Stimulated activated CD4-positive, alpha-beta T cell treated with anti-CD3 and anti-CD28 coated beads, Interleukin-15, amount 100 ng/mL, for 24 hours (primary cell): ENCODE measurements at places on chromosomes 1 and 21.

- DNase-seq, result no peak
Observed at GRCh38 chr1:242081446-242081845, 82.5 kb upstream of the MAP1LC3C start.

- DNase-seq, result no peak
Observed at GRCh38 chr1:186046437-186047211, 312.4 kb downstream of the HMCN1 start.

DNA sequence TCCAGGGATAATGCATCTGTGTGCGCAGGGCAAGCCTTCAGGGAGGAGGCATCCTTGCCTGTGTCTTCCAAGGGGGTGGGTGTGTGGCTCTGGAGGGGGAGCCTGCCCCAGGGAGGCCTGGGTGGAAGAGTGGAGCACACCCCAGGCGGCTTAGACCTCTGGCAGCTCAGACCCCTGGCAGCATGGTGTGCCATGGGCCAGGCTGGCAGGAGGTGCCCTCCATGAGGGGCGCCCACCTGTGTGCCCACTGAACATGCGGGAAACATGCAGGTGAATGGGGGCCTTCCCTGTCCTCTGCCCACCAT, 1.1 kb upstream of the PANK4 start:
- DNase-seq, result no peak

DNA sequence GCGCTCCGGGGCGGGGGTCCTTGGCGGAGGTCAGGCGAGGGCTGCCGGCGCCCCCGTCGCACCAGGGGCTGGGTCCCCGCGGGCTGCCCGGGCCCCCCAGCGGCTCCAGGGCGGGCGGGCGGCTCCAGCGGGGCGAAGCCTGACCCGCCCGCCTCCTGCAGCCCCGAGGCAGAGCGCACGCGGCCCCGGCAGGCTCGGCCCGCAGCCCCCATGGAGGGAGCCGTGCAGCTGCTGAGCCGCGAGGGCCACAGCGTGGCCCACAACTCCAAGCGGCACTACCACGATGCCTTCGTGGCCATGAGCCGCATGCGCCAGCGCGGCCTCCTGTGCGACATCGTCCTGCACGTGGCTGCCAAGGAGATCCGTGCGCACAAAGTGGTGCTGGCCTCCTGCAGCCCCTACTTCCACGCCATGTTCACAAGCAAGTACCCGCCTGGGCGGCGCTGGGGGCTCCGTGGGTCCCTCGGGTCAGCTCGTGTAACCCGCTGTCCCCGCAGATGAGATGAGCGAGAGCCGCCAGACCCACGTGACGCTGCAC, 817 bp downstream of the KLHL17 start:
- no peak for DNase-seq

GRCh38 chr1:245748646-245749045, 593.9 kb downstream of the KIF26B start:
- no peak for DNase-seq

GRCh38 chr1:15513919-15514318, 10.1 kb downstream of the CASP9 start:
- DNase-seq, result no peak

DNA sequence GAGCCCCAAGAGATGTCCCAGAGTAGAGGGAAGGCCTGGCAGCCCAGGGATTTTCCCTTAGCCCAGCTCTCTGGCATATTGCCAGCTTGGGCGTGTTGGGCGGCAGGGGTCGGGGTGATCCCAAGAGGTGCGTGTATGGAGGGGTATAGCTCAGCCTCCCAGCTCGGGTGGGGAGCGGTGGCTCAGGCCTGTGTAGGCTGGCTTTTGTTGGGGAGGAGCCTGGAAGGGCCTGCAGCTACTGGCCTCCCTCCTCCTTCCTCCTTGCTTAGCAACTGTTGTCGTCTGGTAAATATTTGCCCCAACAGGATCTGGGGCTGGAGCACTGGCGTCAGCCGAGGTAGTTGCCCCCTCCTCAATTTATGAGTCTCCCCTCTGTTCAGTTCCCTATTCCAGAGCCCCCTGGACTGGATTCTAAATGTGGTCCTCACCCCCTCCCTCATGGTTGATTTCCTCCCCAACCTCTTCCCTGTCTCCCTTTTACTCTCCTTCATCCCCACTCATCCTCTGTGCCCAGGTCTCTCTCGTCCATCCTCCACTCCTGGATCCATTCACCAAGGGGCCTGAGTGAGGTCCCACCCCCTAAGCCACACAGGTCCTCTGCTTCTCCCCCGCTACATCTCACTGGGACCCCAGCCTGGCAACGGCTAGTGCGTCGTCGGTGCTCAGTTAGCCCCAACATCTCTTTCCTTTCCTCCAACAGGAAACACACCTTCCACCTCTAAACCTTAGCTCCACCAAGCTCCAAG, 10.3 kb upstream of the LMNA start:
- peak; percentile 39 for DNase-seq

GRCh38 chr1:52862666-52863458, 20.3 kb downstream of the ZYG11A start:
- no peak for DNase-seq

- no peak for DNase-seq
Observed at GRCh38 chr1:207578796-207579435, 66.0 kb upstream of the CR1L start.

- DNase-seq, result no peak
Observed at GRCh38 chr1:22827666-22828483, 117.2 kb downstream of the EPHB2 start.

DNA sequence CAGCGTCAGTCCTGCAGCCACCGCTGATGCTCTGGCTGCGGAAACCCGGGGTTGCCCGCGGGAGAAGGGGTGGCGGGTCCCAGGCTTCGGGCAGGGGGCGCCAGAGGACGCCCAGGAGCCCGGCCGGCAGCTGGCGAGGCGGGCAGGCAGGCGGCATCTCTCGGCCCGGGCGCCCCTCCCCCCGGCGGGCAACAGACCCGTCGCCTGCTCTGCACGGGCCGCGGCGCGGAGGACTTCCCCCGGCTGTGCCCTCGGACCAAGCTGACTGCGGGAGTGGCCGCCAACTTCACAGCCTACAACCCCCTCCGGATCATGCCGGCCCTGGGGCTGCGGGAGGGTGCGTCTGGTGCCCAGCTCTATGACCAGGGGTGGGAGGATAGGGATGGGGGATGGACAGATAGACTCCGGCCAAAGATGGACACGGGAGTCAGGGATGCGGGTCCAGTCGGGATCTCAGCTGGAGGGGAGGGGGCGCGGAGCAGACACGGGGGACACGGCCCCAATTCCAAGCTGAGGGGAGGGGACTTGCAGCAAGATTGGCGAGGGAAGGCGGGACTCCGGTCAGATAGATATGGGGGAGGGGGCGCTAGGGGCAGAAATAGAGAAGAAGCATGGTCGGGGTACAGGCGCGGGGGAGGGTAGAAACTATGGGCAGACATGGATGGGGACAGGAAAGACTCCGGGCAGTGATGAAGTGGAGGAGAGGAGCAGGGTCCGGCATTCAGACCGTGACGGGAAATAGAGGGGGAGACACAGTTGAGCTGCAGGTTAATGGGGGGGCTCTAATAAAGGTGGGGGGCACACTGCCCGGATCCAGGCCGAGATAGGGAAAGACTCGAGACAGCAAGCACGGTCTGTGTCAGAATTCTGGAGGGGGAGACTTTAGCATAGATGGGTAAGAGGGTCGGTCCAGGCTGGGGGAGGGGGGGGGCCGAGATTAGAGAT, 1.1 kb downstream of the ADGRB2 start:
- DNase-seq, result peak; percentile 82

GRCh38 chr1:56675763-56676162, 30.6 kb downstream of the PRKAA2 start:
- DNase-seq, result no peak

DNA sequence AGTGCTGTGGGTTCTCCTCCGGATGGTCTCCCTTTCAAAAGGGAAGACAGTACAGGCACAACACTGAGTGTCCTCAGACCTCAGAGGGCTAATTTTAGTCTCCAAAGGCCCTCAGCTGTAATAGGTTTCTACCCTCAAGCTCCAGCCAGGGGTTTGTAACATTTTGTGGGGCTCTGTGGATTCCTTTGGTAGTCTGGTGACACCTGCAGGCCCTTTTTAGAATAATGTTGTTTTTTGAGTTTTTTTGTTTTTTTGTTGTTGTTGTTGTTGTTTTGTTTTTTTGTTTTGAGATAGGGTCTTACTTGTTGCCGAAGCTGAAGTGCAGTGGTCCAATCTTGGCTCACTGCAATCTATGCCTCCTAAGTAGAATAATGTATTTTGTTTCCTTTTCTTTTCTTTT, 15.0 kb upstream of the TMEM201 start:
- no peak for DNase-seq

GRCh38 chr1:206770531-206771337, at the start of gene IL19:
Gene IL19 (plus strand): TSS chr1:206770773. CDS start chr1:206836663, 65,890 bp downstream.
- no peak for DNase-seq

DNA sequence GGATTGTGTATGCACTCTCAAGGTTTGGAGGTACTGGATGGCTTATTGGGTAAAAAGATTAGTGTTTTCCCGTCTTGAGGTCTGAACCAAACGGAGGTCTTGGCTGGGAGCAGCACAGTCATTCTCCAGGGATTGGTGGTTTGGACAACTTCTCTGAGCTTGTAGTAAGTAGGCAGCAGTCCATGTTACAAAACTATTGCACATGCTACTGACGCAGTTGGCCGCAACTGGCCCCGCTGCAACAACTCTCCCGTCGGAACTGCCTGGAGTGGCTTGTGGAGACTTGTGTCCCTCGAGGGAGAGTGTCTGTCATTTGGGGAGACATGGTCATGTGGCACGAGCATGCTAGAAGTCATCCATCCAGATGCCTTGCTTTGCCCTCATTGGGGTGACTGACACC, 276.0 kb downstream of the TM2D1 start:
- DNase-seq, result no peak

DNA sequence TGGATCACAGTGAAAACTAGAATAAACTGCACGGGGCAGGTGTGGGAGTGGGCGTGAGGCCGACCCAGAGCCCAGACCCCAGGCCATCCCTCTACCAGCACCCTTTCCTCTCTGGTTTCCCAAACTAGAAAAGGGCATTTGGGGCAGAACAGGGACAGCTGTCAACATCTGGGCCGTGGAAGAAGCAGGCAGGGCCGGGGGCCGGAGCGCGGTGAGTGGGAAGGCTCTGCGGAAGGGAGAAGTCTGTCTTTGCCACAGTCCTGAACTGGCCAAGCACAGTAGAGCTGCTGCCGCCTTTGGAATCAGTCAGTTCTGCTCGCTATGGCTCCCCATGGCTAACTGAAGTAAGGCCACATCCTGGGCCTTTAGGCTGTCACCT, 6.6 kb downstream of the CCDC24 start:
- no peak for DNase-seq

DNA sequence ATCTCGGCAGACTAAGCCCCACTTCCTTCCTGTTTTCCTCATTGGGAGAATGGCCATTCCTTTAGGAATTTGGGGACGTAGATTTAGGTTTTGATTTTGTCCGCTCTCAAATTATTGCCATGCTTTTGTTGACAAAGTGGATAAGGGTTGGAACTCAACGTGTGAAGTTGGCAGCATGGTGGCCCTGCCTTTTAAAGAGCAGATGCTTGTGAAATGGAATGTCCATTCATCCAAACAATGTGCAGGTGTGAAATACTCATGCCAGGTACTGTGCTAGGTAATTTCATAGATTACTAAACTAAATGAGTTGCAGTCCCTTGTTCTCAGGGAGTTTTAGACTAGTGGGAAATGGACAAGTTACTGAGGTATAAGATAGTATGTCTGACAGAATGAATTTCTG, 75.0 kb downstream of the SPATA46 start:
- no peak for DNase-seq

DNA sequence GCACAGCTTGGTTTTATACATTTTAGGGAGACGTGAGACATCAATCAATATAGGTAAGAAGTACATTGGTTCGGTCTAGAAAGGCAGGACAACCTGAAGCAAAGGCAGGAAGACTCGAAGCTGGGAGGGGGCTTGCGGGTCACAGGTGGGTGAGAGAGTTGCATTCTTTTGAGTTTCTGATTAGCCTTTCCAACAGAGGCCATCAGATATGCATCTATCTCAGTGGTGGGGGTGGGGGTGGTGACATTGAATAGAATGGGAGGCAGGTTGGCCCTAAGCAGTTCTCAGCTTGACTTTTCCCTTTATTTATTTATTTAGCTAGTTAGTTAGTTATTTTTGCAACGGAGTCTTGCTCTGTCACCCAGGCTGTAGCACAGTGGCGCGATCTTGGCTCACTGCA, 85.6 kb downstream of the WDR4 start:
- no peak for DNase-seq

DNA sequence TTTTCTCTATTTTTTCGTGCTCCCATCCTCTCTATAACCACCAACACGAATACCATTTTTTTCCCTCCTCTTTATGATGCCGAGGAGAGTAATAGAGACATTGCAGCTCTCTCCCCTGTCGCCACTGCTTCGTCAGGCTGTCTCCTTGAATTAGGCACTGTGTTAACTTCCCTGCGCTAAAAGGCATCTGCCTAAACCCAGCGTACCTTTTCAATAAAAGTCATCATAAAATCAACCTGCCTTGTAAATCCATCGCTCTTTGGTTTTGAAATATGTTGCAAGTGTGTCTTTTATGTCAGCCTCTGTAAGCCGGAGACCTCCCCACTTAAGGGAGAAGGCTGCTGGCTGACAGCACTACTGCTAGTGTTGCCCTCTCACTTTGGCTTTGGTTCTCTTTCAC, 8.7 kb downstream of the RNF220 start:
- no peak for DNase-seq

DNA sequence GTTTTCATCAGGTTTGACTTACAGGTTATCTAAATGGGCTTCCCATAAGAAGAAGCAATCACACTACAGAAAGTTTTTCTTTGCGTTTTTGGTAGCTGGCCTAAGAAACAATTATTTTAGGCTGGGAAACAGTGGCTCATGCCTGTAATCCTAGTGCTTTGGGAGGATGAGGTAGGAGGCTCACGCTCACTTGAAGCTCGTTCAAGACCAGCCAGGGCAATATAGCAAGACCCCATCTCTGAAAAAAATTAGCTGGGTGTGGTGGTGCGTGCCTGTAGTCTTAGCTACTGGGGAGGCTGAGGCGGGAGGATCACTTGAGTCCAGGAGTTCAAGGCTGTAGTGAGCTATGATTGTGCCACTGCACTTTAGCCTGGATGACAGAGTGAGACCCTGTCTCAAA, 1.6 kb upstream of the REN start:
- no peak for DNase-seq

GRCh38 chr1:94656967-94657366, 115.4 kb upstream of the F3 start:
- DNase-seq, result no peak

GRCh38 chr1:210568631-210569030, 239.9 kb downstream of the HHAT start:
- no peak for DNase-seq

DNA sequence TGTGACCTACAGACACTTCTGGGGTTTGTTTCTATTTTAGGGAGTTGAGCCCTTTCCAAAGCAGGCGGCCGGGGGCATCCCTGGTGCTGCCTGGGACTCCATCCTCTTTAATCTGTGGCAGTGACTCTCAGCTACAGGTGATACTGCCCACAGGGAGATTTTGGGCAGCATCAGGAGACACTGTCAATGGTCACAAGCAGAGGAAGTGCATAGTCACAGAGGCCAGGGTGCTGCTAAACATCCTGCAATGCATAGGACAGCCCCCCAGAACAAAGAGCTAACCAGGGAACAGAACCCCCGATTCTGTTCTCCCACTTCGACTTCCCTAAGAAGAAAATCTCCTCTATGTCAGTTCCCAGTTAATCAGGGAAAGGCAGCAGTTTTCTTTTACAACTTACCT, 66.2 kb downstream of the TEX35 start:
- DNase-seq, result no peak

GRCh38 chr1:31382379-31382989, 9.6 kb upstream of the FABP3 start:
- no peak for DNase-seq
